ENCODE measurements at places on chromosomes 12 and 14.

DNA sequence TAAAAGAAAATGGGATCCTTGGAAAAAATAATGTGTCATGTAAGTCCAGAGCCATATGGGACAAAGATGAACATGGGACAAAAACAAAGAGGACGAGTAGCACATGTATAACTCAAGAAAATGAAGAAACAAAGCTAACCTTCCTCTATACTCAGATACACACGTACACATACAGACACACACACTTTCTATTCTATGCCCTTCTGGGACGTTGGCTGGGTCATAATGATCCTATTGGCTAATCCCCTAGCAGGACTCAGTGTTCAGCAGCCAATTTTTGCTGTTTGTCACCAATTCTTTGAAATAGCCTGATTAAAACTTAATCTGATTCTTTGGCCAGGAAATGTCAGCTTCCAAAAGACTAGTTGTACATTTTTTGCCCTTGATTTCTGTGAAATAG lies 189.4 kb upstream of the FOXG1 start:
- no peak for DNase-seq

DNA sequence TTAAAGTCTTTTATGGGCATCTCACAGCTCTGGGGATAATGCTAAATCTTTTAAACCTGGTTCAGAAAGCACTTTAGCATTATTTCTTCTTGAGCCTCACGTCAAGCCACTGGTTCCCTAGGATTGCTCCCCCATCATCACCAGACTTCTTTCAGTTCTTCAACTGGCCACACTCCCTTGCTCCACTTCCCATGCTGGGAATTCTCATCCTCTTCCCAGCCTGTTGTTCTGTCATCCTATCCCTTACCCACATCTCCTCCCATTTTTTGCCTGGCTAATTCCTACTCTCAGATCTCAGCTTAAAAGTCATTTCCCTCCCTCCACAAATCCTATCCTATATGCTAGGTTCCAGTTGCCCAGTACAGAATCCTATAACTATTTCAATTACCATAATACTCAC lies 14.4 kb downstream of the FERMT2 start:
- no peak for DNase-seq

- no peak for DNase-seq
Observed at GRCh38 chr12:69354556-69355187, 4.9 kb upstream of the YEATS4 start.

- DNase-seq, result no peak
Observed at GRCh38 chr14:101373690-101374295, 187.5 kb upstream of the DIO3 start.

DNA sequence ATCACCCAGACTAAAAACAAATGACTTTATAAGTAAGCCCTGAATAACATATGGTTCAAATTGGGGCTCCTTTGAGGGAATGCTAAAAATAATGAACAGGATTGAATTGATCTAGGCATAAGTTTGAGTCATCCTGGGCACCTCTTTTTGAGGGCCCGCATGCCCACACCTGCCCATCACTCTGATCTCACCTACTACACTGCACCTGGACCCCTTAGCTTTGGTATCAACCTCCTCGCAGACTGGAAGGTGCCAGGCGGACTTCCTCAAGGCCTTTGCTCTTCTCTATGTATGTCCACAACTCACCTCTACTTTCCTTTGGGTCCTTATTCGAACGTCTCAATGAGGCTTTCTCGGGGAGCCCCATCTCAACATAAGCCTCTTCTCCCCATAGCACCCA lies 17.2 kb downstream of the NTN4 start:
- no peak for DNase-seq

DNA sequence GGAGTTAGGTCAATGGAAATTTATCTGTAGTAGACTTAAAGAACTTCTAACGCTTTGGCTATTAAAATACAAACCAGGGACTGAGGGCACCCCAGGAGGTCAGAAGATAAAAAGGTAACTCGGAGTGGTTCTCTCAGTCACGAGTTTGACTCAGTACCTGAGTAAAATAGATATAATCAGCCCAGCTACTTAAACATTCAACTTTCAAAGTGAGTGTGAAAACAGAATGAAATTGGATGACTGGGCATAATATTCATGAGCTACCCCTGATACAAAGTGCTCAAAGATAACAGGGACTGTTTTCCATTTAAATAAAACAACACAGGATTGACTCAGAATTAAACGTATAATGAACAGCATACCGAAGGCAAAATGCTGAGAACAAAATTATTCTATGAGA lies 75.0 kb downstream of the FOXN3 start:
- no peak for DNase-seq

- DNase-seq, result no peak
Observed at GRCh38 chr14:23624830-23625404, 11.2 kb upstream of the DHRS2 start.

- DNase-seq, result no peak
Observed at GRCh38 chr12:41521872-41522379, 333.8 kb downstream of the PDZRN4 start.

DNA sequence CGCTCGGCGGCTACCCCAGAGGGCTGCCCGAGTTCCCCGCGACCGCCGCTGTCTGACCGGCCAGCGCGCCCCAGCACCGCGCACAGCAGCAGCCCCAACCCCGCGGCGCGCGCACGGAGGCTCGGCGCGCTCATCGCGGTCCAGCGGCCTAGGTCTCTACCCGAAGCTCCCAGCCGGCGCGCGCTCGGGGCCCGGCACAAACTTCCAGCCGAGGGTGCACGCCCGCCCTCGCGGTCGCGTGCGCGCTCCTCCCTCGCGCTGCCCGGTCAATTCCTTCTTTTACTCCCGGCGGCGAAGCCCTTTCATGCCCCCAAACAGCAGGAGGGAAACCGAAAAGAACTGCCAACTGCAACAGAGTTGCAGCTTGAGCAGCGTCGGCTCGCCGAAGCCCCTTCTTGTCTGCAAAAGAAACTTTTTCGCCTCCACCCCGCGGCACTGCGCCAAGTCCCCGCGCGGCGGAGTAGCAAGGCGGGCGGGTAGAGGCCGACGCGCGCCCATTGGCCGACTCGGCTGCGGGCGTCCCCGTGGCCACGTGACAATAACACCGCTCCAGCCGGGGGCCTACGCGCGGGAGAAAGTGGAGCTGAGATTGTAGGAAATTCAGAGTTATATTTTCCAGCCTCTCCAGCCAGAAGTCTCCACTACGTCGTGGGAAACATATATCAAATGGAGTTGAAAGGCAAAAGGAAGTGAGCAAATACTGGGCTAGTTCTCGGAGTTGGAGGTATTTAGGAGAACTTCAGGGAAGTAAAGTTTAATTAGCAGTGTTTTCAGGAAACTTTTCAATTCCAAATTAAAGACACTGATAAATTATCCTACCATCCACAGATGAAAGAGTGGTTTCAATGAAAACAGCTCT lies at the start of gene LRIG3:
LRIG3 (minus strand) TSS at position 403 of the 859 bp plus-strand sequence; CDS start at position 134, 269 bp downstream.
- no peak for DNase-seq

DNA sequence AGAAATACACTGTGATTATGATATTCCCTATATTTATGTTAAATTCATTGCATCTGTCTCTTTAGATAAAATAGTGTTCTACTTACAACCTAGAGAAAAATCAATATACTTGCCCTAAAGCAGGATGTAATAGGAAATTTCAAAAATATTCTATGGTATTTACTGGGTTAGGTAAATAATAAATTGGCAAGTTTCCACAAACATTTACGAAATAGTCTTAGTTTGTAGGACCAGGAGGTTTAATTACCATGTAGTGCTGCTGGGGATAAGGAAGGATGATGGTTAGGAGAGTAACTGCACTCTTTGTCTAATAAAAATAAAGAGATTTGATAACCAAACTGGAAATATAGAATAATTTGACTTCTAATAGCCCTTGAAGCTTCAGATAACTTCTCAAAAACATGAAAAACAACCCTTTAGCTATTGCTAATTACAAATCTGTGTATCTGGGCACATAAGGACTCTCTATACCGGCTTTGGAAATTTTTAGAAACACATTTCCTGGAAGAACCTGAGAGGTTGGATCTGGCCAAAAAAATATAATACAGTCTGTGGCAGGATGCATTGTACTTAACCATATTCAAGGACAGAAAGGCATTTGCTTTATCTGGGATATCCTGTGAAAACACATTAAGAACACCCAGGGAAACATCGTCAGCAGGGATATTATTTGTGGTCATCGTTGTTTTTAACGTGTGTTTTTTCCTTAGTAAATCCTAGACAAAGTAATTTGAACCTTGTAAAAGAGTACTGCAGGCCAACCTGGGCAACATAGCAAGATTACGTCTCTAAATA lies 36.7 kb upstream of the TMCC3 start:
- no peak for DNase-seq

DNA sequence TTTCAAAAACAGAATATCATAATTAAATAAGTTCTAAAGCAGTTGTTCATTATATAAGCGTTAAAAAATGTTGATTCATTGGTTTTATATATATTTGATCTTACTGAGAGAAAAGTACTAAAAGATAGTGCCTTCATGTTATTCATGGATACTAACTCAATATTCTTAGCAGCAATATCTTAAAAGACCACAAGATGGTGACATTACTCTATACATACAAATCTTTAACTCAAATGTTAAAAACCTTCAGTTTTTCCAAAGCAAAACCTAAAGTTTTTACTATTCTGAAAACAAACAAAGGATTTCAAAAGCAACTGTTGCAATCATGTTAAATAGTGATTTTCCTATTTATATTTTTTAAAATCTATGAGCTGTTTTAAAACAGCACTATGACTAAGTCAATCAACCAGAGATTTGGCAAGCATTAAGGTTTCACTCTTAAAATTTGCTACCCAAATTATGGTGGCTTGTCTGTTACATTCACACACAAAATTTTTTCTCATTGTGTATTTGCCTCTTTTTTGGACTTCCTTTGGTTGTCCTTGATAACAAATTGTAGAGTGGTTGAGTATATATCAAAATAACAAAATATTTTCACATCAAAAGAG lies 50.1 kb upstream of the RERGL start:
- no peak for DNase-seq

- no peak for DNase-seq
Observed at GRCh38 chr12:68081561-68081960, 78.0 kb downstream of the IFNG start.

- DNase-seq, result no peak
Observed at GRCh38 chr14:62269204-62269603, 507.0 kb downstream of the SNAPC1 start.

DNA sequence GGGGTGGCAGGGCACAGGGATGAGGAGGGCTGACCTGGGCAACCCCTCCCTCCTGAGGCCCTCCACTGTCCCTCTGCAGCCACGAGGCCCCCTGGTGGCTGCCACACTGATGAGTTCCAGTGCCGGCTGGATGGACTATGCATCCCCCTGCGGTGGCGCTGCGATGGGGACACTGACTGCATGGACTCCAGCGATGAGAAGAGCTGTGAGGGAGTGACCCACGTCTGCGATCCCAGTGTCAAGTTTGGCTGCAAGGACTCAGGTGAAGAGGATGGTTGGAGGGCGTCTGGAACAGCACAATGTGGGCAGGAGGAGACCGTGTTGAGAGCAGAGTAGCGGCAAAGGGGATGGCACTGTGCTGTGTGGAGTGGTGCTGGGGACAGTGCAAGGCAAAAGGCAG lies 25.7 kb upstream of the LRP1-AS start:
- DNase-seq, result peak; percentile 11

- no peak for DNase-seq
Observed at GRCh38 chr12:38456537-38457120, 140.1 kb downstream of the ALG10B start.

DNA sequence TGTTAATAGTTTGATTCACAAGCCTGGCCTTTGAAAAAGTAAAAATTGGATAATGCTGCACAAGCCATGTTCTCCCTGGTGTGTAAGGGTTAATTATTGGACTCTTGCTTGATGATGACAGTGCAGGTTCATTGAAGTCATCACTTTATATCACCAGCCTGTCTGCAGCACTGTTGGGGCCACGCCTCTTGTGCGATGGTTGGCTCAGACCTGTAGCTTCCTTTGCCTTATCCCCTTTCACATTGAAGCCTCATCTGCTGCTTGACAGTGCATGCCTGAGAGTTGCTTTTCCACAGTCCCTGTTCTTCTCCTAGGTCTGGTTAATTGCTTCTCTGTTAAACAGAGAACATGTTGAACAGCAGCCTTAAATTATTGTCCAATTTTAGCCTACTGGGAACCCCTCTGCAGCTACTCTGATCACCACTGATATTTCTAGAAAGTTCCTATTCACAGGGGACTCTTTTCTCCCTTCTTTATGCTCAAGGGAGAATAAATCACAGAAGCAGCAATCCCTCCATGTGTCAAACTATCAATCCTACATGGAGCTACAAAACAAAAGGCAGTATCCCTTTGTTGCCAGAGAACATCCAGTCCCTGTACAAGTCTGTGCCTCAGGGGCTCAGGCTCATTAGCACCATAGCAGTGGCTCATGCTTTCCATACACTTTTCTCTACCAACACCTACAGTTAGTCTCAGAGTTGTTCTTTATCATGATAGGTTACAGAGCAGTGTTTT lies 322.1 kb downstream of the RGS6 start:
- DNase-seq, result no peak

DNA sequence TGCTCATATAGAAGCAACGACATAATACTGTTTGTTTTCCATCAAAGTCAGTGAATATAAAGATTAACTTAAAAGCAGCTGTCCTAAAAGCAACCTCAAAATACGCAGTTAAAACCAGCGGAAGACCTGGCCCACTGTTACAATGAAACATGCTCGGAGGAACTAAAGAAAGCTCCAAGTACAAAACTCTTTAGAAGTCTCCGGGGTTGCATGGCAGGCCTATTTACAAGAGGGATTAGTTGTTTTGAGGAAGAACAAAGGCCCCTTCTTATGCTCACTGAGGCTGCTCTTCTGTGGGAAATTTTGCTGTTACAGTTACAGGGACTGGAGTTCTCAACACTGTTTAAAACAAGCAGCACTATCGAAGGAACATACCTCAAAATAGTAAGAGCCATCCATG lies 75.9 kb upstream of the C12orf71 start:
- no peak for DNase-seq

DNA sequence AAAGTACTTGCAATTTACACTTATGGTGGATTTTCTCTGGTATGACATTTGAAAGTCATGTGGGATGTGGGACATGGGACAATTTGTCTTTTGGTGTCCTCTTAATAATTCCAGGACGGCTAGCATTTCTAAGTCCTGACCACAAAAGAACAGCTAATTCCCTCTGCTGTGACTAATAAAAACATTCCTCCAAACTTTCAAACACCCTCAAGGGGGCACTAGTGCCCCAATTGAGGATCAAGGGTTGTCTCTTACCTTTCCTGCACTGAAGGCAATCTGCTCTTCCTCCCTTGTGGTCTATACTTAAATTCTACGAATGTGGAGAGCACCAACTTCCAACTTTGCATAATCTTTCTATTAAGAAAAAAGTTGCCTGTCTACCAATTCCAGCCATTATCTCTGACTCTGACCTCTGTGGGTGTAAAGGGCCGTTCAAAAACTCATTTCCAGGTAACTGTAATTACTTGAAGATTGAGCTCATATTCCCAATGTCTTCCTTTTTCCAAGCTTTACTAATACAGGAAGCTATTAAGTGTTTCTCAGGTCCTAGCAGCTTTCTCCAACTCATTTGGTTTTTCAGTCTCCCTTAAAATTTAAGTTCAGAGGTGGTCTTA lies 210.2 kb downstream of the PTPRO start:
- peak; percentile 28 for DNase-seq
